ENCODE measurements at places on chromosomes 6 and 20.

- peak; percentile 66 for DNase-seq
These were observed at the start of gene PPP1R16B for GRCh38 chr20:38805502-38805957. PPP1R16B (plus strand) TSS chr20:38805697; CDS start chr20:38835926, 30,229 bp downstream.

GRCh38 chr6:44438827-44439226 is 51.3 kb downstream of the CDC5L start:
- no peak for DNase-seq

- no peak for DNase-seq
These were observed 28.3 kb downstream of the GLP1R start for GRCh38 chr6:39076623-39077535.

DNA sequence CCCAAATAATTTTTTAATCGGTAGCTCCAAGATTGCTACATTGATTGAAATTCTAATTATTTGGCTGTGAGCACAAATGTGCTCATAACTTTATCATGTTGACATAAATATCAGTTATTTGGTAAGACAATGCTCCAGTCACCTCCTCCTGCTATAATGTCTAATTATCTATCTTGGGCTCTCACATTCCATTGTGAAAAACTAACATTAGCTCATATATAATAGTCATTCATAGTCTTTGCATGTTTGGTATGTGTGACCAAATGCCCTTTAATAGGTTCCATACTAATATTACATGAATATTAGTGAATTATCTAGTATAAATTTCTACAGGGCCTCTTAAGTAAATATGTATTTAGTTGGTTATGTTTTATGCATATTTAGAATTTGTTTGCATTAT is 185.6 kb upstream of the MCHR2 start:
- DNase-seq: no peak

GRCh38 chr6:153941768-153942167 is 97.3 kb upstream of the OPRM1 start:
- no peak for DNase-seq

GRCh38 chr6:122571888-122572287 is 38.3 kb upstream of the PKIB start:
- no peak for DNase-seq

DNA sequence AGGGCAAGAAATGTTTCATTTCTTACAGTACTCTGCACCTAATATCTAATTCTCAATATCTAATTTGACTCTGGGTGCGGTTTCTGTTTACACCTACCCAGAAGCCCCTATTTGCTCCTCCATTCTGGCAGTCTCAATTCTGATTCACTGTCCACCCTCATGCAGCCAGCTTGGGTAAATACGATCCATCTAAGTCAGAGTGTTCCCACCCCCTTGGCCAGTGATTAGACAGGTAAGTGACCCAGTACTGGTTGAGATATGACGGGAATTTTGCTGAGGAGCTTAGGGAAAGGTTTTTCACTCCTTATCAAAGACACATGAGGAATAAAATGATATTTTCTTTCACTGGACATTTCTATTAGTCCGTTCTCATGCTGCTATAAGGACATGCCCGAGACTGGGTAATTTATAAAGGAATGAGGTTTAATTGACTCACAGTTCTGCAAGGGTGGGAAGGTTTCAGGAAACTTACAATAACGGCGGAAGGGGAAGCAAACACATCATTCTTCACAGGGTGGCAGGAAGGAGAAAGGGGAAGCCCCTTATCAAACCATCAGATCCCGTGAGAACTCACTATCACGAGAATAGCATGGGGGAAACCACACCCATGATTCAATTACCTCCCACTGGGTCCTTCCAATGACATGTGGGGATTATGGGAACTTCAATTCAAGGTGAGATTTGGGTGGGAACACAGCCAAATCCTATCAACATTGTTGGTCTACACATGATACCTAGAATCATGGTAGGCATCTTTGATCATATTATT is 29.4 kb downstream of the GLO1 start:
- DNase-seq: no peak

DNA sequence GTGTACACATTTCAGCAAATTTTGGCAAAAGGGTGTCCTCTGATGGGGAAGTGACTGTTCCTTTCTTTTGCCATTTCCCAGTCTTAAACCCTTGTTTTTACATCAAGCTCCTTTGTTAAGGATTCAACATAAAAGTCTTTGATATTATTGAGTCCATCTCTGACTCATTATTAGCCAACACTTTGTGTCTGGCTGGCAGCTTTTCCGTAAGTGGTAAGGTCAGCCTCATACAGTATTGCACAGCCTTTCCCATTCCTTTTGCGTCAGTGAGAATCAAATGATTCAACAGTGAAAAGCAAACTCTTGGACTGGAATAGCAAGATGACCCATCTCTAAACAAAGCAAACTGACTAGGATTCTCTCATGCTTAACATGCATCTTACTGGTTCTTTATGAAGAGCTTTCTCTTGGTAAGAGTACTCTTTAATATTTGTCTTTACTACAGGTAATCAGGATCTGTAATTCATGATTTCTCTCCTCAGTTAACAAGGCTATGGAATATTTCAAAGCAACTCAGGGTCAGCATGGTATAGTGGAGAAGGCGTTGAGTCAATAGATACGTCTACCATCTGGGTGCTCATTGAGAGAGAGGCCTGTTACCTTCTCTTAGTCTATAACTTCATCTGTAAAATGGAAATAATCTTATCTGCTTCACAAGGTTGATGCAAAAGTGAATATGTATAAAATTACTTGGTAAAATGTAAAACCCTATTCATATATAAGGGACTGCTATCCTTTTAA is 183.6 kb downstream of the PRL start:
- no peak for DNase-seq

DNA sequence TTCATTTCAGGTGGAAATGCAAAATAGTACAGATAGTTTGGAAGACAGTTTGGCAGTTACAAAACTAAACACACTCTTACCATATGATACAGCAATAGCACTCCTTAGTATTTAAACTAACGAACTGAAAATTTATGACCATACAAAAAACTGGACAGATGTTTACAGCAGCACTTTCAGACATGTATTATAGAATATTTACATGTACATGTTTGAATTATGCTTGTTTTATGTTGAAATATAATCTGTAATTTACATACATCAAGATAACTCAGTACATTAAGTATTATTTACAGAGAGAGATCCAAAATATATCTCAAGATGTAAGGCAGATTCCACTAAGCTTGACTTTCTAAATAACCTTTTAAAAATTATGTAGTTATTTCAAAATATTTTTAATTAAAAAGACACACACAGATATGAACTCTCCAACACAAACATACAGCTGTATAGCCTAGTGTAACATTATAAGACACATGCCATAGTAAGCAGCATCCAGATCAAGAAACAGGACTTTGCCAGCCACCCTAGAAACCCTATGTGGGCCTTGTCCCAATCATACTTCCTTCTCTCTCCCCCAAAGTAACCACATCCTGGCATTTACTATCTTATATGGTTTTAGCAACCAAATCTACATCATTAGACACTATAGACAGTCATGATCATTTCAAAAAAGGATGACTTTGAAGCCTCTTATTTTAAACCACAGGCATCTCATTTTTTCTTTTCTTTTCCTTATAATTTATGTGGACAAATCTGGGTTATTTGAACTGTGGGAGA is 82.2 kb downstream of the MAN1A1 start:
- DNase-seq: no peak

- DNase-seq: peak; percentile 78
These were observed 2.1 kb upstream of the TMEM151B start for GRCh38 chr6:44268095-44268628.

GRCh38 chr6:52426667-52427066 is 6.5 kb downstream of the EFHC1 start:
- no peak for DNase-seq

DNA sequence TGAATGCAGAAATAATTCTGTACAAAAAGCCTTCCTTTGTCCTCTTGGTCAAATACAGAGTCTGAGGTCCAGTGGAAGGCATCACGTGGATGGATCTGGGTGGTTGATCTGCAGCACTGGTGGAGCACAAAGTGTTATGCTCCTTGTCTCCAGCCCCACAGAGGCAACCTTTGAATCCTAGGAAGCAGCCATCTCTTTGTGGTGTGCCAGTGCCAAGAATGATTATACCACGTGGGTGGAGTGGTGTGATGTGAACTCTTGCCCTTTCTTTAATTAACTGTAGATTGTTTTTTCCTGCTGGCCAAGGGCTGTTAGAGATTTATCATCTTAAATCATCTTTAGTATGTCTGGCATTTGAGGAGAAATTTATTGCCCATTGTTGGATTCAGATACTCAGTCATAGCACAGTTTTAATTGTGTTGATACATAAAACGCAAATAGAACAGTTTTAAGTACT is 31.1 kb downstream of the NCOA7 start:
- no peak for DNase-seq

DNA sequence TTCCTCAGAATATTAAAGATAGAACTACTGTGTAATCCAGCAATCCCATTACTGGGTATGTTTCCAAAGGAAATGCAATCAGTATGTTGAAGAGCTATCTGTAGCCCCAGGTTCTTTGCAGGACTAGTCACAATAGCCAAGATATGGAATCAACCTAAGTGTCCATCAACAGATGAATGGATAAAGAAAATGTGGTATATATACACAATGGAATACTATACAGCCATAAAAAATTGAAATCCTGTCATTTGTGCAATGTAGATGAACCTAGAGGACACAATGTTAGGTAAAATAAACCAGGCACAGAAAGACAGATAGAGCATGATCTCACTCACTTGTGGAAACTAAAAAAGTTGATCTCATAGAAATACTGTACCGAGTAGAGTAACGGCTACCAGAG is 306.0 kb upstream of the MARCKS start:
- DNase-seq: no peak

GRCh38 chr6:41522780-41523548 is 23.2 kb upstream of the FOXP4 start:
- DNase-seq: no peak

DNA sequence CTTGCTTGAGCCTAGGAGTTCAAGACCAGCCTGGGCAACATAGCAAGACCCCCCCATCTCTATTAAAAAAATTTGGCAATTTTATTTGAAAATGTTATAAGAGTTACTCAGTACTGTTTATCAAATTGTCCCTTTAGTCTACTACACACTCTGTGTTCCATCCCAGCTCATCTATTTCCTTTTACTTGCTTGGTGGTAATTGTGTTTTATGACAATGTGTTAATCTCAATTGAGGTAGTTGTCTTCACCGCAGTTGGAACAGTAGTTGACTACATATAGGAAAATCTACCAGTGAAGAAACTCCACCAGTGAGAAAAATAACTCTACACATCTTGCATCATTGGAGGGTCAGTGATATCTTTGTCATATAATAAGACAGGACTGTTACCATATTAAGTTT is 8.0 kb downstream of the NCOA3 start:
- no peak for DNase-seq

DNA sequence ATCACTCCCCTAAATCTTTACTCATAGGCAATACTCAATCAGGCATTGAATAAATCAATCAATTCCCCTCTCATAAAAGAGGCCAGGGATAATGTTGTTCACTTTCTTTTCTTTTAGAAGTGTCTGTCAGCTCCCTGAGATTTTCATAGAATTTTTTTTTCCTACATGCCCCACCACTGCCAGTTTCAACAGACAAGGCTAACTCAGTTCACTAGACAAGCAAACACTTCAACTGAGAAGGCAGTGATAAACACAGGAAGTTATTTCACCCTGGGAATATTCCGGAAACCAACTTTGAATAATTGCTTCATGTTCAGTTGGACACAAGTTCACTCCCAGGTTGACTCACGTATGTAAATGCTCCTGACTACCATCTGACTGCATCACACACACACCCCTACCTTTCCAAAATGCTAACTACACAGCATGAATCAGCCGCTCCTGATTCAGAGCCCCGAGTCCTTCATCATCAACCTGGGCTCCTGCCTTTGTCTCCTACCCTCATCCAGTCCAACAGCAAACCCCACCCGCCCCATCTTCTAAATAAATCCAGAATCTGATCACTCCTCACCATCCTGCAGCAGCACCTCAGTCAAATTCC is 143.9 kb downstream of the BCAS1 start:
- DNase-seq: peak; percentile 44

GRCh38 chr20:46427384-46427783 is 21.0 kb upstream of the ELMO2 start:
- DNase-seq: no peak

DNA sequence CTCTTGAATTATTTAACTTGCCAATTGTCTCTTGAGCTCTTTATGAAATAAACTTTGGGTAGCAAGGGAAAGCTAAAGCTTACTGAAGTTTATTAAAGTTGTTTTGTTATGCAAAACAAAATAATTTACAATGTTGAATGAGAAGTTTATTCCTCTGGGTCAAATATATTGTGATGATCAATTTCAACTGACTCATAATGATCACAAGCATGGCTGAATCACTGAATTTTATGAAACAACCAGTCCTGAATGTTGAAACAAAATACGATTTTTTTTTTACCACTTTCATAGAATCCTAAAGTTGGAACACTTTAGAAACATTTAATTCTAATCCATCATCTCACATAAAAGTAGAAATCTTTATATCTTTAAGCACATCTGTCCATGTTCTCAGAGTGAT is 110.3 kb downstream of the RWDD2A start:
- no peak for DNase-seq

GRCh38 chr6:44151348-44152108 is 7.1 kb upstream of the CAPN11 start:
- DNase-seq: peak; percentile 92

DNA sequence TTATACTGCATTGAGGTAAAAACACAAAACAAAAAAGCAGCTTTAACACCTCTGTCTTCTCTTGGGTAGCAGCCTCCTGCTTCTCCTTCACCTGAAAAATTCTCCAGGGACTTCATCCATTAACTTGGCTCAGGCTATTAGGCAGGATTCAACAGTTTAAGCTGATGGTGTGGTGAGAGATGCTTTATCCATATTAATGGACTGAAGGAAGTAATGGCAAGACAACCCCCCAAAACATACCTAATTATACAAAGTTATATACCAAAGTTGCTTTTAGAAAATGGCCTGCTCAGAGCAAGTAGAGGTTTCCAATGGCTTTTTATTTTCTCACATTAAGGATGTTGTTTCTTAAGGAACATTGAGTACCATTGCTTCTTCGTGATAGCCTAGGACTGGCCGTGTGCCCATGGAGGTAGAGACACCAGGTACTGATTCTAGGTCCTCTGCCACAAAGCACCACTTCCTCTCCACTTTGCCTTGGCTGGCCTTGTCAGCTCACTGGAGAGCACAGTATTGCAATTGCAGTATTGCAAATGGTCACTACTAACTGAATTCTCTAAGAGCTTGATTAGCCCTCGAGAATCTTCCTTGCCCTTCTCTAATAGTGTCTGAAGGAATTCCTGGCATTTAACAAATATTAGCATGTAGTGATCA is 7.3 kb downstream of the EDN1 start:
- no peak for DNase-seq

- DNase-seq: no peak
These were observed 29.4 kb upstream of the KIF6 start for GRCh38 chr6:39754514-39755115.
